NCI-H446 treated with DMSO at 0.1 percent for 48 hours (cell line): ENCODE measurements at places on chromosomes 4 and X.

- DNase-seq: no peak
Measured at GRCh38 chrX:135463937-135464336, 42.2 kb downstream of the SMIM10L2A start.

DNA sequence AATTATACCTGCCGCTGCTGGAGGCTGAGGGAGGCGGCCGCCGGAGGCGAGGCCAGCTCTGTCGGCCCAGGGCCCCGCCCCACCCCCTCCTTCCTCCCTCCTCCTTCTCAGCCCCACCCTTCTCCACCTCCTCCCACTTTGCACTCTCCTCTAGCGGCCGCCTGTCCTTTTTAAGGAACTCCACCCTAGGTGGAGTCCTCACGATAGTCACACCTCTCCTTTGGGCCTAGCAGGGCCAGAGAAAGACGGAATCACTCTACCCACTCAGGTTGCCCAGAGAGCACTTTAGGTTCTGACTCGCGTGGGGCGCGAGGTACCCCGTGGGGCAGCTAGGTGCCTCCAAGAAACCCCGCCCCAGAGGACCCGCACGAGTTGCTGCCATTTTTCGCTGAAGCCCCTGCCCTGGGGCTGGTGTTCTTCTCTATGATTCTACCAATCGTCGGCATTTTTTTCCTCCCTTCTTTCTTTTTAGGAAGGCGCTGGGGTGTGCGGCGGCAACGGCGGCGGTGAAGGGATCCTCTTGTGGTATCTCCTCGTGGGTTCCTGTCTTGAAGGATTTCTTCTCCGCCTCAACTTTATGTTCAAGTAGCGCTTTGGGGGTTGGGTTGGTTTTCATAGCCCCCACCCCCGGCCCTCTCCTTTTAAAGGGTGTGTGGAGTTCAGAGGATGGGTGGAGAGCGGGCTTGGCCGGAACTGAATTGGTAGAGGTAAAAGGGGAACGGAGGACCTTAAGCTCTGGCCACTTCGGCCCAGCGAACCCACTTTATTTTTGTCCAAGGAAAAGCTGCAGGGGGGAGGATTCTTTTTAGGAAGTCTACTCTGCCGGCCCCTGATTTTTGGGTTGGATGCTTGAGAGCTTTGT lies at the start of gene KLF8:
TSS of gene KLF8 (plus strand) at position 136 of the 862 bp plus-strand sequence. CDS start 979 bp downstream, outside the sequence.
- no peak for DNase-seq

DNA sequence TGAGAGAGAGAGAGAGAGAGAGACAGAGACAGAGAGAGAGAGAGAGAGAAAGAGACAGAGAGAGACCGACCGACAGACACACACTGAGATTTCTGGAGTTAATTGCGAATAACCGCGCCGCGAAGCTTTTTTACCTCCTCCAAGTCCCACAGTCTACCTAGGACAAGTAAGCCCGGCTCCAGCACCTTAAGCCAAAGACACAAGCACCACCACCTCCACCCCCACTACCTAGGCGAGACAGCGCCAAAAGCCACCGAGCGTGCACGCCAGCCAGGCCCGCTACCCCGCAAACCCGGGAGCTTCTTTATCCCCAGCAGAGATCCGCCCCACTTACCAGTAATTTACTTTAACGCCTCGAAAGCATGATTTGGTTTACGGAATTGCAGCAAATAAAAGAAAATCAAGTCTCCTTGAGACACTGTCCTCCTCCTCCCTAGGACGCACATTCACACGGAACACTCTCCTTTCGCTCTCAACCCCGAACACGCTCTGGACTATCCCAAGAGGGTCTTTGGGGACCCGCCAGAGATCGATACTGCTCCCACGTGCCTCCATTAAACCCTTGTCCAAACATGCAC lies 649.6 kb upstream of the DIPK2B start:
- no peak for DNase-seq

DNA sequence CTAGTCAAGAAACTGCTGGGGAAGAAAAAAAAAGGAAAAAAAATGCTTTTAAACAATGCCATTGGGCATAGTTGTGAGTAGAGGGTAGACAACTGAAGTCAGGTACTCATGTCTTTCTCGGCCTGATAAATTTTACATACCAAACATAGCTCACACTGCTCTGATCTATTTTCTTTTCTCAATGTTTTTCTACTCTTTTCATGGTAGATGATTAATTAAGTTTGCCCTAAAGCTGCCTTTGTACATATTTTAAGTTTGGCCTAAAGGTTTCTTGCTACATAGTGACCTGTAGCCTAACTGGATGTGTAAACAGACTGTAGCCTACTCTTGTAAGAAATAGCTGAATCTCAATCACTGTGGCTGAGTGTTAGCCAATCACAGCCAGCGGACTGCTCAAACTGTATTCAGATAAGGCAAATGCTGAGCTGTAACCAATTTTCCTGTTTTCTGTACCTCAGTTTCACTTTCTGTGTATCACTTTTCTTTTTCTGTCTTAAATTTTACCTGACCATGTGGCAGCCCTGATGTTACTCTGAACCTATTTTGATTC lies 121.0 kb downstream of the PCDH10 start:
- no peak for DNase-seq

DNA sequence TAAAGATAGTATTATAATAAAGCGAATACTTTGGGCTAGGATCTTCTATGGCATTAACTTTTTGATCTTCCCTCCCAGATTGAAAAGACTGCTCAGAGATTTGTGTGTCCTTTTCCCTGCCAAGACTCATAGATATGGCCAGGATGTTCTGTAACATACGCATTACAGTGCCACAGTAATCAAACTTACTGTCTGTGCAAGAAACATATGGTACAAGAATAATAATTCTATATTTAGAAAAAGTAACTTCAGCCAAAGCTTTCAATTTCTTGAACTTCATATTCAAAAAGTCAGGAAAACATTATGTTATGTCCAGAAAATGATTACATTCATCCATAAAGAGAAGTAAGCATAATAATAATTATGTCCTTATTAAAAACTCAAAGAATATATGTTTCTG lies 100.9 kb upstream of the GUCY1A1 start:
- DNase-seq: peak; percentile 40

DNA sequence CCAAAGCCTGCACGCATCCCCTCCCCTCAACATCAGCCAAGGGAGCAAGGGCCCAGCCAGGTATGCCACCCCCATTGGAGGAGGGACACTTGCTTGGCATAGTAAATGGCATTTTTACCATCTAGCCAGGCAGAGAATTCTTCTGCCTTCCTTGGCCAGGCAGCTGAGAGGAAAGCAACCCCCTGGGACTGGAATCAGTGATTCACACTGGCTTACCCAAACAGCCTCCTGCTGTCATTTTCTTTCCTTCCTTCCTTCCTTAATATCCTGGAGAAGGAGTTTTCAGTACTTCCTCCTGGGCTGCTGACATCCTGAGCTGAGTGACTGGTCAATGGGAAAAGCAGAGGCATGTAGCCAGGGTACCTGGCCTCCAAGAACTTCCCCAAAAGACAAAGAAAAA lies 28.6 kb upstream of the KIAA1210 start:
- no peak for DNase-seq

GRCh38 chr4:183165376-183165775 lies 66.3 kb downstream of the WWC2 start:
- DNase-seq: no peak

DNA sequence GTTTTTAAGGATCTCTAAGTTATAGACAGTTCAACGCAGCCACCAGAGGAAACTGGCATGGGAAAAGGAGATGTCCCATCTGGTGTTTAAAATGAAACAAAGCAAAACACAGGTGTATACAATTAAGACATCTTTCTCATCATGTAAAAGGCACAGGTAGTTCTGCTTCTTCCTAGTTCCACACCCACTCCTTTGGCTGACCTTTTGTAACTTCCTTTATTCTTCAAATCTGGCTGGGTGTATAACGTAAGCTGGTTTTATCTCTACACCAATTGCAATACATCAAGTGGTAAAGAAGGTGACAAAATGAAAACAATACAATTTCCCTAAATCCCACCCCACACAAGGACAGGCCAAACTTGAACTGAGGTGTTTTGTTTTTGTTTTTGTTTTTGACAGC lies 27.3 kb upstream of the FBXW7 start:
- no peak for DNase-seq

- no peak for DNase-seq
Measured at GRCh38 chr4:48334900-48335384, 6.4 kb upstream of the SLAIN2 start.

- no peak for DNase-seq
Measured at GRCh38 chr4:75741027-75741426, 16.6 kb downstream of the USO1 start.

- DNase-seq: no peak
Measured at GRCh38 chr4:28754376-28754775, 1893.7 kb downstream of the STIM2 start.

DNA sequence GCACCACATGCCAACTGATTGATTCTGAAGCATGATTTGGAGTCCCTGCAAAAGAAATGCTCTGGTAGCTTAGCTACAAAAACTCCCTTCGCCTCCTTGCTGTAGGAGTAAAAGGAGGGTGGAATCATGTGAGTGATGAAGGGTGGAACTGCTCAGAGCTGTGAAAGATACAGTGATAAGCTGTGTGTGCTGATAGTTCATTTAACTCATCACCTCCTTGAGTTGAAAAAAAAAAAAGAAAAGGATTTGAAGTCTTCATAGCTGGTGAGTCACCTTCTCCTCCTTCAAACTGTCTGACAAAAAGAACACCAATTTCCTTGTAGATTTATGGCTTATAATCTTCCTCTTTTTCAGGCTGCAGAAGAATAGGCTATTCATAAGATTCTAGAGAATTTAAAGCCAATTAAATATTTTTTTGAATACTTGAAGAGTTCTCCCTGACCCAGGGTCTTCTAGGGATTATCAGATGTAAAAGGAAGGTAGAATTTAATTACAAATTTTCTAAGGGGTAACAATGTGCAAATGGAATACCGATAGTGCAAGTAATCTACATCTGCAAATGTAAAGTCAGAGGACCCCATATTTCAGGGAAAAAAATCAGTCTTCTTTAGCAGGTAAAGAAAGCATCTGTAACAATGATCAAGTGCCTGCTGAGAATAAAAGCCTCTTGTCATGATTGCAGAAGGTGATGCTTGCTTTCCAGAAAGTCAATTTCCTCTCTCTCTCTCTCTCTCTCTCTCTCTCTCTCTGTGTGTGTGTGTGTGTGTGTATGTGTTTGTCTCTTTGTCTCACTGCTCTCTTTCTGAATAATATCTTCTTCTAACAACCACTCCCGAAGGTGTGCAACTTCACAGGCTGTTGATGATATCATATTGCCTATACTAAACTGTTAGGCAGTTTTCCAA lies 208.8 kb upstream of the VEGFC start:
- no peak for DNase-seq

GRCh38 chr4:54230484-54231418 lies 1.7 kb downstream of the PDGFRA start:
- no peak for DNase-seq

DNA sequence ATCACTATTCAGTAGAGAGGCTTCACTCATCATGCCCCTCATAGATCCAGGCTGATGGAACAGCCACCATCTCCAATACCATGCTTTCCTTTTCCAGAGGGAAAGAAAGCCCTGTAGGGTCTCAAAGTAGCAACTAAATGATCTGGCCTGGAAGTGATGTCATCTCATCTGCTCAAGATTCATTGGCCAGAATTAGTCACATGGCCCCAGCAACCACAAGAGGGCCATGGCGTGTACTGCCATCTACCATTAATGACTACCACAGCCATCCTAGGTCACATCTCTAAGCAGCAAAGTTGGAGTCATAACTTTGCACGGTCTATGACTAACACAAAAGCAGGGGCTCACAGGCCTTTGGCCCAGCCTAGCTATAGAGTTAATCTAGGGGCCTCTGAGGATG lies 194.8 kb downstream of the KIT start:
- no peak for DNase-seq

DNA sequence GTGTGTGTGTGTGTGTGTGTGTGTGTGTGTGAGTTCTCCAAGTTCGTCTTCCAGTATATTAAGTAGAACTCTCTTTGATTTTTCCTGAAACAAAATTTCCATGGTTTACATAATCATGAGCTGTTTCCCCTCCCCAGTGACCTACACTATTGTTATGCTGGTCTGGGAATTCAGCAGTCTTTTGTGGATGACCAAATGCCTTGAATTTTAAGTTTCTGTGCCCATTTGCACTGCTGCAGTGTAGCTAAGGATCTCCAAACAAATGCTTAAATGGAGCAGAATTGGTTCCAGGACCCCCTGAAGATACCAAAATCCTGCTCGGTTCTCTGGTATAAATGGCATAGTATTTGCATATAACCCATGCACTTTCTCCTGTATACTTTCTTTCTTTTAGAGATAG lies 77.2 kb upstream of the SLC34A2 start:
- DNase-seq: no peak

GRCh38 chr4:94744850-94745249 lies 12.9 kb upstream of the BMPR1B start:
- DNase-seq: no peak

DNA sequence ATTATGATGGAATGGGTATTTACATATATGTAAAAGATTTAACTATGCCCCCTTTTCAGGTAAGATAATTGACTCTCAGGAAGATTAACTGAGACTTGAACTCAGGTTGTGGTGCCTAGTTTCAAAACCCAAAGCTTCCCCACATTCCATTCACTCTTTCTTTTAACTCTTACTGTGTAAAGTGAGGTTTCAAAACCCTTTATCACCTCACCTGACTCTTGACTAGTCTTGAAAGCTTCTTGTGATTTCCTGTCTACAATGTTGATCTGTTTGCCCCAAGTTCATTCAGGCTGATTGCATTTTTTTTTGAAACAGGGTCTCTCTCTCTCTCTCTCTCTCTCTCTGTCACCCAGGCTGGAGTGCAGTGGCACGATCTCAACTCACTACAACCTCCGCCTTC lies 40.5 kb upstream of the RAPGEF2 start:
- no peak for DNase-seq

- no peak for DNase-seq
Measured at GRCh38 chr4:173381610-173382009, 10.9 kb downstream of the SAP30 start.

DNA sequence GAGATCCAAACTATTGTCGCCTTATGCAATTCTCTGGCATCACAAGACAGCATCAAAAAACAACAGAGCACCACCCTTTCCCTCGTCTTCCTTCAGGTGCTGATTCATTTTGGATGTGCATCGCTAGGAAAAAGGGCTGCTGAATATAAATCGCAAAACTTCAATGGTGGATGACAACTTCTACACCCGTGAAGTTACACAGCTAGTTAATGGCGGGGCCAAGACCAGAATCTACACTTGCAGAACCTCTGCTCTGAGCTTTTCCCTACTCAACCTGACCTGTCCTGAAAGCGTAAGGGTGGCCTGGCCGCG lies 674 bp downstream of the GNPDA2 start:
- no peak for DNase-seq

- DNase-seq: no peak
Measured at GRCh38 chrX:71000139-71000538, 68.0 kb downstream of the SNX12 start.
